Bladder microvascular endothelial cell (primary cell): ENCODE measurements at places on chromosomes 16 and 17. TPM values are rescaled to one million over a fixed set of nuclear protein-coding genes. Genes with fewer than 3 reads are reported as not detected.

PRSS36 gene
- 0.31 TPM in 1 of 2 replicates, not detected in the other for total RNA-seq

ORMDL3 gene
- 17.8 and 40.2 TPM in 2 replicates for total RNA-seq

BAIAP3 gene
- total RNA-seq = 1.0 and 3.7 TPM in 2 replicates

ASPHD1 gene
- total RNA-seq = 0.32 and 0.63 TPM in 2 replicates

CASKIN1 gene
- 0.50 TPM in 1 of 2 replicates, not detected in the other for total RNA-seq

TPSG1 gene
- not detected in 2 replicates for total RNA-seq

CCDC200 gene
- total RNA-seq = not detected in 2 replicates

RGS11 gene
- total RNA-seq = 0.81 and 1.6 TPM in 2 replicates

NAGS gene
- total RNA-seq = 2.0 and 5.3 TPM in 2 replicates

CHST4 gene
- total RNA-seq = not detected in 2 replicates

CLEC18A gene
- total RNA-seq = 0.50 TPM in 1 of 2 replicates, not detected in the other

CCDC57 gene
- 4.9 and 11.0 TPM in 2 replicates for total RNA-seq

CES3 gene
- total RNA-seq = not detected in 2 replicates

RAB11FIP3 gene
- total RNA-seq = 17.5 and 41.9 TPM in 2 replicates

NTN3 gene
- 0.13 TPM in 1 of 2 replicates, not detected in the other for total RNA-seq

RPL13 gene
- total RNA-seq = 1,676 and 2,235 TPM in 2 replicates

KLHL10 gene
- total RNA-seq = under 0.01 and 0.19 TPM in 2 replicates

CLDN7 gene
- 0.82 and 8.1 TPM in 2 replicates for total RNA-seq

SRSF1 gene
- total RNA-seq = 399 and 481 TPM in 2 replicates

PRKCB gene
- total RNA-seq = not detected in 2 replicates

TP53TG3 gene
- total RNA-seq = not detected in 2 replicates

KRT36 gene
- 0.06 and 0.16 TPM in 2 replicates for total RNA-seq

MYADML2 gene
- not detected in 2 replicates for total RNA-seq

SBK1 gene
- total RNA-seq = under 0.01 and 0.06 TPM in 2 replicates

KRT16 gene
- 0.19 and 0.65 TPM in 2 replicates for total RNA-seq

KRT28 gene
- total RNA-seq = not detected in 2 replicates

FBXL19 gene
- total RNA-seq = 14.0 and 15.2 TPM in 2 replicates

AP1G1 gene
- 31.4 and 82.1 TPM in 2 replicates for total RNA-seq

CEP112 gene
- 12.3 and 16.0 TPM in 2 replicates for total RNA-seq

FN3K gene
- 3.7 and 10.8 TPM in 2 replicates for total RNA-seq

SOX15 gene
- 0.06 and 0.49 TPM in 2 replicates for total RNA-seq

GINS2 gene
- 7.2 and 8.7 TPM in 2 replicates for total RNA-seq
